ENCODE measurements at places on chromosomes 7 and 10. TPM values are rescaled to one million over a fixed set of nuclear protein-coding genes. Genes with fewer than 3 reads are reported as not detected.

PRKAG2 gene
- polyA plus RNA-seq: 27.4 TPM

DNA sequence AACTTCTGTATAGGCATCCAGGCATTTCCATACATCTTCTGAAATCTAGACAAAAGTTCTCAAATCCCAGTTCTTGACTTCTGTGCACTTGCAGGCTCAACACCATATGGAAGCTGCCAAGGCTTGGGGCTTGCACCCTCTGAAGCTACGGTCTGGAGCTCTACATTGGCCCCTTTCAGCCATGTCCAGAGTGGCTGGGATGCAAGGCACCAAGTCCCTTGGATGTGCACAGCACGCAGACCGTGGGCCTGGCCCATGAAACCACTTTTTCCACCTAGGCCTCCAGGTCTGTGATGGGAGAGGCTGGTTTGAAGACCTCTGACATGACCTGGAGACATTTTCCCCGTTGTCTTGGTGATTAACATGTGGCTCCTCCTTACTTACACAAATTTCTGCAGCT is 1645.1 kb downstream of the REEP3 start:
- DNase-seq: no peak

GRCh38 chr7:25846722-25847121 is 305.3 kb upstream of the NFE2L3 start:
- no peak for DNase-seq

DNA sequence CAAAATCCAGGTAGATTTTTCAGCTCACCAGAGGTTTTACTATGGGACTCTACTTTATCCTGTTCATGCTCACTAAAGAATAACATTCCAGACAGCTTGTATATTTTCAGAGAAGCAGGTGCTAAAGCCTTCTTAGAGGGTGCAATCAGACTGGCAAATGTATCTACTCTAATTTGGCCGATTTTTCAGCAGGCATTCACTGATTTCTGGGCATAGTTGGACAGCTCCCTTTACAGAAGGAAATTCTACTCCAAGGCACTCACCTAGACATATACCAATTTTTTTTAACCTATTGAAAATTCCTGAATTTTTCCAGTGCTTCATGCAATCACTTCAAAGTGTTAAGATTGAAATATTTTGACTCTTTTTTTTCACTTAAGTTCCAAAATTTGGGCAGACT is 3.8 kb upstream of the CNTNAP2 start:
- no peak for DNase-seq

DNA sequence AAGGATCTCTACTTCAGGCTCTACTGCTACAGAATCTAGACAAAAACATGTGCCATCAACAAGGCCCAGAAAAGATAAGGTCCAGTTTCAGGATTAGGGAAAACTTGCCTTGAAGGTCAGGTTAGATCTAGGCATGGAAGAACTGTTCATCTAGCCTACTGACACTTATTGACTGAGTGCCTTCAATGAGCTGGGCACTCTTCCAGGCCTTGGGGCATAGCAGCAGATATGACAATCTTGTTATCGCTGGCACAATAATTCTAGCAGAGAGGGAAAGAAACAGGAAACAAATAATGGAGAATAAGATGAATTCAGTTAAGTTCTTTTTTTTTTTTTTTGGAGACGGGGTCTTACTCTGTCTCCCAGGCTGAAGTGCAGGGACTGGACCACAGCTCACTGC is 71.6 kb downstream of the ADCYAP1R1 start:
- DNase-seq: no peak

DNA sequence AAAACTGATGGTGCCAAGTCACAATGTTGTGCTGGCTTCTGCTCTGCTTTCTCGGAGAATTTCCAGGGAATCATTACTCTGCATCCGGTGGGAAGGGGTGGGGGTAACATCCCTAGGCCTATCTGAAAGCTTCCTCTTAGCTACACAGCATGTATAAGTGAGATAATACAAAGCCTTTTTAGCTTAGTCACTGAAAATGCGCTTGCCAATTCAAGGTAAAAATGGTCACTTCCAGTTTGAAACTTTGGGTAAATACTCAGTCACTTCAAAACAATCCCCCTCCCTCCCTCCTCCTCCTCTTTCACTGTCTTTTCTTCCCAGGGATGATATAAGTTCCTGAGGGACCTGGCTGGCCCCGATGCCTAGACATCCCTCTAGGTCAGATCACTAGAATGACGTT is 57.3 kb upstream of the APBB1IP start:
- DNase-seq: no peak

GARIN1A gene
- 0.06 TPM for polyA plus RNA-seq

DNA sequence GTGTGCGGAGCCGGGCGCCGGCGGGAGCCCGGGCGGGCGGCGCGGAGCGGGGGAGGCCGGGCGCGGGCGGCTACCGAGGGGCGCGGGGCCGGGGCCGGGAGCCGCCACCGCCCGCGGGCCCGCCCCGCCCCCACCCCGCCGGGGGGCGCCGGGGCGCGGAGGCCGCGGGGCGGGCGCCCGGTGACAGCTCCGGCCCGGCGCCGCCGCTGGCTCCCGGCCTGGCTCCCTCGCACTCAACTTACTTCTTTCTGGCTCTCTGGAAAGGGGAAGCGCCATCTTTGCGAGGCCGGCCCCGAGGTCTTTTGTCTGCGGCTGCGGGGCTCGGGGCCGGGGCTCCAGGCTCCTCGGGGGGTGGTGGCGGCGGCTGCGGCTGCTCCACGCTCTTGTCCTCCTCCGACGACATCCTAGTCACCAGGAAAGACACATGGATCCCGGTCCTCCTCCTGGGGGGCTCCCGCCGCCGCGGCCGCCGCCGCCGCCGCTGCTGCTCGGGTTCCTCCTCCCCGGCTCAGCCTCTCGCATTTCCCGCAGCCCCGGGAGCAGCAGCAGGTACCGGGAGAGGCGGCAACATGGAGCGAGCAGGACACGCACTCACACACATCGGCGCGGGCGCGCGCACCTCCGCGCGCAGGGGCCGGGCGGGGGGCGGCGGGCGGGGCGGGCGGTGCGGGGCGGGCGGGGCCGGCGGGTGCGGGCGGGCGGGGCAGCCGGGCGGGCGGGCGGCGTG is at the start of gene KMT2C:
Gene KMT2C, minus strand, starts transcription at position 620 of the 727 bp plus-strand sequence. Its CDS starts 217 bp downstream, at position 403.
- peak; percentile 60 for DNase-seq

- no peak for DNase-seq
Observed at GRCh38 chr10:20622531-20623211, 274.4 kb downstream of the NEBL start.

DNA sequence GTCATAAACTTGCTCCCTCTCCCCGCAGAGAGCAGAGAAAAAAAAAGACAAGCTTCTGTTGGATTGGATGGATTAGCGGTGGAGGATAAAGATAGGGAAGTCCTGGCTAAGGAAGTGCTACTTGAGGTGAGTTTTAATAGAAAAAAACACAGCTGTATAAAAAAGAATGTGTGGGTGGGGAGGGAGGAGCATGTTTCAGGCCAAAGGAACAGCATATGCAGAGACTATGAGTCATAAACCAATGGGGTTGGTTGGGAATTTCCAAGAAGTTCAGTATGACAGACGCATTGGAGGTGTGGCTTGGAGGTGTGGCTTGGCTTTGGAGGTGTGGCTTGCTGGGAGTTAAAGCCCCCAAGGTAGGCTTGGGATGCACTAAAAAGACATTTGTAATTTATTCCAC is 103.0 kb upstream of the LSM8 start:
- DNase-seq: no peak

DNA sequence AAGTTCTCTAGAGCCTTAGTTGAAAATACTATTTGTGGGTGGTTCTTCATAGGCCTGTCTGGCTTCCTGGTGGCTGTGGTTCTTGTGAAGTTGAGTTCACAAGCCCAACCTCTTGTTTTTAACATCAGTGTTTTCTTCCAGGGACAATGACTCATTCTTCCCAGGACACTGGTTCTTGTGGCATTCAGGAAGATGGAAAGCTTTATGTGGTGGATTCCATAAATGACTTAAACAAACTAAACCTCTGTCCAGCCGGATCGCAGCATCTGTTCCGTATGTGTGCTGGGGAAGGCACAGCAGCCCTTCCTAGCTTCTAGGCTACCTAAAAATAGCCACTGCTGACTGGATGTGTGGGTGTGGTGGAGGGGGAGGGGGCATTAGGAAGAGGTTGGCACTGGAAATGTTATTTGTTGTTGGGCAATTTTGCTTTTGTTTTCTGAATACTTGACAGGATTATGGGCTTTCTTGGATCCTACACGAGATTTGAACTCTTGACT is 3.9 kb downstream of the LSMEM1 start:
- DNase-seq: no peak

GRCh38 chr7:47908720-47909119 is 39.5 kb downstream of the PKD1L1 start:
- no peak for DNase-seq

DNA sequence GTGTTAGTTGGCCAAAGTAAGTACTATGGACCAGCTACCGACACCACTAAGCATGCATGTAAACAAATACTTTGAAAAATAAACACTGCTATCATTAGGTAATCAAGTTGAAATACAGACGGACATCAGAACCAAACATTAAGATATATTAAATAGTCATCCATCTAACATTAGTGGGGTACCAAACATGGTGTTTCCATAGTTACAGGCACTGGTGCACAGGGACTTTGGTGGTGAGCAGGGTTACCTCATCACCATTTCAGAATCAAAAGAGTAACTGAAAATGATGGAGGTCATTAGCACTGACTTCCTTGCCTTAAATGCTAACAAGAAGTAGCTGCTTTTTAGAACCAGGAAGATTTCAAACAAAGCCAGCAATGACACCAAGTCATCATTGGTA is 23.9 kb downstream of the EBLN1 start:
- DNase-seq: no peak

DNA sequence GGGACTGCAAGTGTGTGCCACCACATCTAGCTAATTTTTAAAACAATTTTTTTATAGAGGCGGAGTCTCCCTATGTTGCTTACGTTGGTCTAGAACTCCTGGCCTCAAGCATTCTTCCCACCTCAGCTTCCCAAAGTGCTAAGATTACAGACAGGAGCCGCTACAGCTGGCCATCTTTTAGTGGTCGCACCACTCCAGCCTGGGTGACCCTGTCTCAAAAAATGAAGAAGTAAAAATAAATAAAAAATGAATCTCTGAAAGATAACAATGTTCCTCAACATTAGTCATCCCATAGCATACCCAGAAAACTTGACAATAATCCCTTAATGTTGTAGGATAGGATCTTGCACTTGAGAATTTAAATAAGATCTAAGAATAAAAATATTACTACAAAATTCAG is 18.2 kb downstream of the WBP1L start:
- no peak for DNase-seq

AIFM2 gene
- 2.7 TPM for polyA plus RNA-seq

KMT2C gene
- 2.7 TPM for polyA plus RNA-seq

DNA sequence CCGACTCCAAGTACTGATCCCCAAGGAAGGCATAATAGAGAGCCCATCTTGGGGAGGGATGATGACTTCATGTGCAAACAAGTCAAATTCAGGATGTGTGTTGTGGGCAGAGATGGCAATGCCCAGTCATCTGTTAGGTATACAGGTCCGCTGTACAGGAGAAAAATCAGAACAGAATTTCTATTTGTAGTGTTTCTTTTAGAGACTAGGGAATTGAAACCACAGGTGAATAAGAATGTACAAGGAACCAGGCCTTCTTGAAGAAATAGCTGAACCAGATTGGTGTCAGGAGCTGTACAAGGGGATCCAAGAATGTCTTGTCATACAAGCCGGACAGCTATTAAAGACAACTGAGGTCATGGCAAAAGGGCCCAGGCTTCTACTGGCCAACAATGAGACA is 147.9 kb downstream of the PFKFB3 start:
- no peak for DNase-seq

GRCh38 chr10:36789974-36790373 is 335.4 kb upstream of the ANKRD30A start:
- no peak for DNase-seq

DNA sequence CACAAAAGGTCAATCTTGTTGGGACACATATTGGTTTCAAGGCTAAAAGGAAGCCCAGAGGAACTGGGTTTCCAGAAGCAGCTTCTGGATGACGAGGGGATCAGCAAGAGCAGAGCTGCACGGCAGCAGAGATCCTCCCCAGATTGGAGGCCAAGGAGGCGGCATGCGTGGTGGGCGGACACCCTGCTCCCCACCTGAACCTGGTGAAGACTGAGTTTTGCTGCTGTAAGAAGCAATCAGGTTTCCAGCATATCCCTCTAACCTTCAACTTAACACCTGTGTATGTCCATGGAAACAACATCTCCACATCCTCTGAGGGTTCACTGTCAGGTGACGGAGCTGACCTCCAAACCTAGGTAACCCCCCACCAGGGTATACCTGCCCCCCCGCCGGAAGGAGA is 35.1 kb downstream of the SLIT1 start:
- DNase-seq: no peak

ATP5MK gene
- polyA plus RNA-seq: 548 TPM

DNA sequence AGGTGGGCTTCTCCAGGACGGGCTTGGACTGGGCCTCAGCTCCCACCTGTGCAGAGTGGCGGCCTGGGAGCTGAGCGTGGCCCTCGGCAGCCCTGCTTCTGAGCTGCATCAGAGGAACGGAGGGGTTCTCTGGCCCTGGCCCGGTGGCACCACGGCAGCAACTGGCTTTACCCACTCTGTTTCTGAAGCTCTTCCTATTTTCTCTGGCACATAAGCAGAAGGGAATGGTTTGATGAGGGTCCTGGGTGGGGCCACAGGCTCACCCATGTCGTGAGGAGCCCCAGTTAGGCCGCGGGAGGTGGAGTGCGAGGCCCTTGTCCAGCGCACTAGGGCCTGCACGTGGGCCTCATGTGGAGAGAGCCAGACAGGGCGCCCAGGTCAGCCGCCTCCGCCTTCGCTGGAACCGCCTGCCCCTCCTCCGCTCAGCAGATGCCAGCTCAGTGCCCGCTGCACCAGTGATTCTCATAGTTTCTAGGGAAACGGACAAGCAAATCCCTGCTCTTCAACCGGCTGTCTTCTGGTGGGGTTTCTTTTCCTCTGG is 284.0 kb downstream of the CELF2 start:
- no peak for DNase-seq

DNA sequence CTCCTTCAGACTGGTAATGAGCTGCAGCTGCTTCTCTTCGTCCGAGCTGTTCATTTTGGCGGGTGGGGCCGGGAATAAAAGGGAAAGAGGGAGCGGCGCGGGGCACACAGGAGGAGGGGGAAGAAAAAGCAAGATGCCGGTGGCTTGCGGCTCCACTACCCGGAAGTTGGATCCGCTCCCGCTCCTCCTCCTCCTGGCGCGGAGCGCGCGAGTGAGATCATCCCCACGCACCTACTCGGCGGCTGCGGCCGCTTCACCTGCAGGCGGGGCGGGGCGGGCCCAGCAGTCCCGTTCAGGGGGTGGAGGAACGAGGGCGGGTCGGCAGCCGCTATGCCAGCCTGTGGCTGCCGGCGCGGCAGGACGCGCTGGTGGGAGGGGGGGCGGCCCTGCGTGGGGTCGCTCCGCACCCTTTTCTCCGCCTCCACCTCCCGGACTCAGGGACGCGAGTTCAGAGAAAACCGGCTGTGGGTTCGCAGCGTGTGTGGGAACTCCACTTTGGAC is at the start of gene SHTN1:
Gene SHTN1, minus strand, starts transcription at position 162 of the 501 bp plus-strand sequence. Its CDS starts 108 bp downstream, at position 54.
- peak; percentile 18 for DNase-seq

- DNase-seq: no peak
Observed at GRCh38 chr7:130009848-130010688, 41.1 kb downstream of the ZC3HC1 start.

PAPSS2 gene
- polyA plus RNA-seq: 0.20 TPM

GRCh38 chr7:158581440-158582088 is 6.1 kb downstream of the PTPRN2 start:
- no peak for DNase-seq

- DNase-seq: no peak
Observed at GRCh38 chr7:103988468-103989199, 824 bp downstream of the RELN start.

CYP2E1 gene
- polyA plus RNA-seq: 0.30 TPM

- DNase-seq: no peak
Observed at GRCh38 chr10:64409349-64409748, 888.1 kb downstream of the REEP3 start.

Data from CD4-positive, alpha-beta memory T cell (primary cell).